ENCODE measurements at places on chromosomes 6 and 20. TPM values are rescaled to one million over a fixed set of nuclear protein-coding genes. Genes with fewer than 3 reads are reported as not detected.

- DNase-seq, result peak; percentile 6
Observed at GRCh38 chr6:166520905-166521834, 65.3 kb downstream of the RAMACL start.

OR2H1 gene
- total RNA-seq, result not detected

DNA sequence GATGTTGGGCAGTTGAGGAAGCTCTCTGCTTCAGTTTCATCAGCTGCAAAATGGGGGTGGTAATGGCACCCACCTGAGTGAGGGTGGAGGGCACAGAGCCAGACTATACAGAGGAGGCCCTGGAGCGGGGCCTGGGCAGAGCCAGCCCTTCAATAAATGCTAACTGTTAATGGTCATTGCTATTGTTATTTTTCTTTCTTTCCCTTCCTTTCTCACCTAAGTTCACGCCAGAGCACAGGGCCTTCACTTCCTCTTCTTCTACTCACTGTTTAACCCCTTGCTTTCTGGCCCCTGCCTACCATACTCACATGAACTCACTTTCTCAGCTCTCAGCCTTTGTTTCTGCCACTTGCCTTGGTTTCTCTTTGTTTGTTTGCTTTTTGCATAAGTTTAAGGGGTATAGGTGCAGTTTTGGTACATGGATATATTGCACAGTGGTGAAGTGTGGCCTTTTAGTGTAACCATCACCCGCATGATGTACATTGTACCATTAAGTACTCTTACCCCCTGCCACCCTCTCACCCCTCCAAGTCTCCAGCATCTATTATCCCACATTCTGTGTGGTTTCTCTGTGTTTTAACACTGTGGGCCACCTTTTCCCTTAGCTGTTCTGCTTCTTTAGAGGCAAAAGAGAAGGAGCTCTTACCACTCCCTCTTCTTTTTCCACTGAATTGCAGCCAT, 7.5 kb upstream of the RREB1 start:
- no peak for DNase-seq

DNA sequence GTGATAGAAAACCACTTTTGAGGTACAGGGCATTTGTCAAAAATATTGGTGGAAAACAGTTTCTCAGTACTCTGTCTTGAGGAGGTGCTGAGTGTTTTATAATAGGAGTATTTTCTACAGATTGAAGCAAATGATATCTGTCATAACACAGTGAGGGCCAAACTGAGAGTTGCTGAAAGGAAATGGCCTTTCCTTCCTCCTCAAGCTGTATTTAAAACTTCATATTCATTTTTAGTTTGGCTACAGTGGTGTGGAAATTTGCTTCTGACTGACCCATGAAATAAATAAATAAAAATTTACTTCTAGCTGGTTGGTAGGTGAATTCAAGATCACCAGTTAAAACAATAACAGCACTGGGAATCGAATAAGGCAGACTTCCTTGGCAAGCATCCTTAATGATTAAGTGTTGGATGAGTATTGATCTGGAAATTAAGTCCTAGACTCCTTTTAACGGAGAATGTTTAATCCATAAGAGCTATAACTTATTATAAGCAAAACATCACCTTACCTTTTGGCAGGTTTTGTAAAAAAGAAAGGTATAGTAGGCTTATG, 828.6 kb upstream of the CITED2 start:
- no peak for DNase-seq

GRCh38 chr6:33116841-33117711, 41.3 kb downstream of the HLA-DPB1 start:
- DNase-seq, result no peak

DNA sequence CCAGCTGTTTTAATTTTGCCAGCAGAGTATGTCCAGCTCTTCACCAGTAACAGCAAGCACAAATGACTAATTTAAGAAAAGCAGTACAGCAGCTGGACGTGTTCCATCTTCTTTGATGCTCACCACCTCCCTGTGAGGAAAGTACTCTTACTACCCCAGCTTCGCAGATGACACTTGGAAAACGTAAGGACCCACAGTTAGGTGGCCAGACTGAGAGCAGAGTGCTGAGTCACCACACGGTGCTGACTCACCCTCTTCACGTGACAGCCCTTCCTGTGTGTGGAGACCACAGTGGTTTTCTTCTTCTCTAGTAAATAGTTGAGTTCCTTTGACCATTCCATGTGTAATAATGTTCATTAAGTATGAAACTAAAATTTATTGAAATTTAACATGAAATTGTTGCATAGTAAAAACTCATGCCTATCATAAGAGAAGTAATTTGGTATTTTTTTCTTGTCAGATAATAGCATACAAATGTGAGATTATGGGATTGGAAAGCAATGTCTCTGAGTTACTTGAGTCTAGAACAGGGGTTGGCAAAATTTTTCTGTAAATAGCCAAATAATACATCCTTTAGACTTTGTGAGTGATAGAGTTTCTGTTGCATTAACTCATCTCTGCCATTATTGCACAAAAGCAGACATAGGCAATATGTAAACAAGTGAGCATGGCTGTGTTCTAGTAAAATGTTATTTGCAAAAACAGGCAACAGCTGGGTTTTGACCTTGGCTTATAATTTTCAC, 76.6 kb downstream of the SLX4IP start:
- DNase-seq, result peak; percentile 93

GRCh38 chr20:15807271-15807670, 766.0 kb downstream of the KIF16B start:
- no peak for DNase-seq

DNA sequence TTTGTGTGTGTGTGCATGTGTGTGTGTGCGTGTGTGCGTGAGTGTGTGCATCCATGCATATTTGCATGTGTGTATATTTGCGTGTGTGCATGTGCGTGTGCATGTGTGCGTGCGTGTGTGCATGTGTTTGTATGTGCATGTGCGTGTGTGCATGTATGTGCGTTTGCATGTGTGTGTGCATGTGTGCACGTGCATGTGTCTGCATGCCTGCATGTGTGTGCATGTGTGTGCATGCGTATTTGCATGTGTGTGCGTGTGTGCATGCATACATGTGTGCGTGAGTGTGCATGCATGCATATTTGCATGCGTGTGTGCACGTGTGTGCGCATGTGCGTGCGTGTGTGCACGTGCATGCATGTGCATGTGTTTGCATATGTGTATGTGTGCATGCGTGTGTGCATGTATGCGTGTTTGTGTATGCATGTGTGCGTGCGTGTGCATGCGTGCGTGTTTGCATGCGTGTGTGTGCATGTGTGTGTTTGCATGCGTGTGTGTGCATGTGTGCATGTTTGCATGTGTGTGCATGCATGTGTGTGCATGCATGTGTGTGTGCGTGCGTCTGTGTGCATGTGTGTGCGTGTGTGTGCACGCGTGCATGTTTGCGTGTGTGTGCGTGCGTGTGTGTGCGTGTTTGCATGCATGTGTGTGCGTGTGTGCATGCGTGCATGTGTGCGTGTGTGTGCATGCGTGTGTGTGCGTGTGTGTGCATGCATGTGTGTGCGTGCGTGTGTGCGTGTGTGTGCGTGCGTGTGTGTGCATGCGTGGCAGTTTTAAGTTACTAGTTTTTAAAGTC, 57.7 kb upstream of the SMOC2 start:
- DNase-seq, result no peak
